Lower leg skin (tissue), 4 donors: ENCODE measurements at places on chromosomes 6 and 20. TPM values are rescaled to one million over a fixed set of nuclear protein-coding genes. Genes with fewer than 3 reads are reported as not detected.
A peak's percentile ranks its signal among the peaks of the same experiment; 100 is the strongest.

AKAP12 gene
- total RNA-seq: 16.6 TPM

DNA sequence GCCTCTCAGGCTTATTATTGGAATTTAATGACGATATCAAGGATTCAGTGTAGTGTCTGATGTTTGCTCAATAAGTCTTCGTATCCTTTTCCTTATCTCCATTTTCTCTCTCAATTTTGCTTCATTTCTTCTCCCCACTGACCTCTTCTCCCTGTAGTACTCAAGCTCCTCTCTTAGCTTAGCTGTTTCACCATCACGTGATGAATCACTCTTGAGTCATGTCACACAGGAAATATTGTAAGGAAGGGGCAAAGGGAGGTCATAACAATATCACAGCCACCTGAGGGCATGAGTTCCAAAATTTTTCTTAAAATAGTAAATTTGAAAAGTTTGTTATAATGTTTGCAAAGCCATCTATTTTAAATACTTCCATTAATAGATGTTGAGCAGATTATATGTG lies 392.2 kb upstream of the MARCKS start:
- no peak for DNase-seq

LSM2 gene
- 24.7 TPM for total RNA-seq

TSHZ2 gene
- 8.1 TPM for total RNA-seq

DNA sequence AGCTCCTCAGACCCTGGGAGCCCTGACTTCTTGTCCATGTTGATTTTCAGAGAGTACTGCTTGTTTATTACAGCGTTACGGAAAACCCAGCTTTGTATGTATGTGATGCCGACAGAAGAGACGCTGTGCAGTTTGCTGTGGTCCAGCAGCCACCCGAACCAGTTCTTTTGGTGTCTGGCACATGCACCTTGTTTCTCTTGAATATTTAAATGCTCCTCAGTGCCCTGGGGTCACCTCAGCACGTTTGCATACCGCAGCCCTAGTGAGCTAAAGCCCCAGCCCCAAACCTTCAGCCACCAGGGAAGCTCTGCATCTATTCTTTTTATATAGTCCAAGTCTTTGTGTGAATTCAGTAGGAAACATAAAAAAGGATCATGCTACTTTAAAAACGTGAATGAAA lies 39.9 kb downstream of the AFDN start:
- no peak for DNase-seq

SGK2 gene
- 8.0 TPM for total RNA-seq

GRCh38 chr6:130417951-130418350 lies 52.1 kb downstream of the TMEM200A start:
- DNase-seq: no peak

- DNase-seq: no peak
Observed at GRCh38 chr6:112466373-112467151, 119.4 kb downstream of the RFPL4B start.

DDO gene
- 0.91 TPM for total RNA-seq

C2 gene
- 4.9 TPM for total RNA-seq

DNA sequence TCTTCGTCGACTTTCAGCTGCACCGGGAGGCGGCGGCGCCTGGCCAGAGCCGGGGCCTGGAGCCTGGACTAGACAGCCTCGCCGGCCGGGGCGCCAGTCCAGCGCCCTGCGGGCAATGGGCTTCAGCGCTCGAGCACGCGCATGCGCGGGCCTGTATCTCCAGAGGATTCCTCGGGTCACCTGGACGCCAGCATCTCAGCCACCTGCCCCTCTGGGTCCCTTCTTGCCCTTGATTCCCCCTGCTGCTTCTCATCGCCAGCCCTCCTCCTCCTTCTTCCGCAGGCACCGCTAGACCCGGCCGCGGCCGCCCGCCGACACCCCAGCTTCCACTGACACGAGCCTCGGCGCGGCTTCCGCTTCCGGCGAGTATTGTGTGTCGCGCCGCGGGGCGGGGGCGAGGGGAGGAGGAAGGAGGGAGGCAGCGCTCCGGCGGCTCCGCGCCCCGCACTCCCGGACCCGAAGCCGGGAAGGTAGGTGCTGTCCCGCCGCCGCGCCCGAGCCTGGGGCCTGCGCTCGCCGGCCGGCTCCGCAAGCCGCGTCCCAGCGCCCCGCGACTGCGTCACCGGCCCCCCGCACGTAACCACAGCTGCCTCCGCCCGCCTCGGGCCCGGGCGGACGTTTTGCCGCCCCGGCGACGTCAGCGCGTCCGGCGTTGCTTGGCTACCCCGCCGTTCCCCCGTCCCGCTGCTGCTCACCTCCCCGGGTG lies at the start of gene TRIM39:
TRIM39 (plus strand) TSS at position 402 of the 706 bp plus-strand sequence. CDS start 2,391 bp downstream, outside the sequence.
- DNase-seq: peak; percentile 74

PNPLA1 gene
- total RNA-seq: 54.2 TPM

DNA sequence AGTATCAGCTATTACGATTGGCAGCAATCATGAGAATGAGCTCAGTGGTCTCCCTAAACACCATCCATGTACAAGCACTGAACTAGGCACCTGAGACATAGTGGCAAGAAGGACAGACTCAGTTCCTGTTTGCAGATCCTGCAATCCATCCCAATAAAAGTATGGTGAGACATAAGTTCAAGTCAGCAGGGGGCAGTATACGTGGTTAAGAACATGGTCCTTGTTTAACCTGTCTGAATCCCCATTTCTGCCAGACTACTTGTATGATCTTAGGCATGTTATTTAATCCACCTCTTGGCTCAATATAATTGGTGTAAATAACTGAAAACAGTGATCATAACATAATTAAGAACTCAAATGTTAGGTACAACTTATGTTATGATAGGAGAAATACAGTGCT lies 33.2 kb upstream of the PNISR start:
- DNase-seq: no peak

OR2B6 gene
- not detected for total RNA-seq

- no peak for DNase-seq
Observed at GRCh38 chr20:62707276-62707920, 1.2 kb upstream of the NTSR1 start.

- DNase-seq: no peak
Observed at GRCh38 chr6:151060766-151061531, 178.8 kb upstream of the AKAP12 start.

DNA sequence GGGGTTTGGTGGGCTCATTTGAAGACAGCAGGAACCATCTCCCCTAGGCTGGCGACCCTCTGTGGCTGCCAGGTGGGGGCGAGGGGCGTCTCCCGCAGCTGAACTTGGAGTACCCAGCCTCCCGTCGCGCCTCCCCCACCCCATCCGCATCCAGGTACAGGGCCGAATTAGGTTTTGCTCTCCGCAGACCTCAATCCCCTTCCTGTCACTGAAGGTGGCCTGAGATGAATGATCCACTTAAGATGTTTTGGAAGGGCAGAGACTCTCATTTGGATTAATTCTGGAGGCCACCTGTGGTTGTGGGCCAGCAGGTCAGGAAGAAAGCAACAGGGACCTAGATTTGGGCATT lies 493 bp downstream of the CD83 start:
- DNase-seq: no peak

GRCh38 chr20:32650401-32650944 lies 23.3 kb downstream of the C20orf203 start:
- DNase-seq: no peak

GRCh38 chr6:13811627-13812358 lies 2.6 kb downstream of the MCUR1 start:
- DNase-seq: no peak
